ENCODE measurements at places on chromosomes 2 and 18.

- DNase-seq, result no peak
Measured at GRCh38 chr2:197647961-197648690, 27.3 kb downstream of the RFTN2 start.

GRCh38 chr2:15119722-15120175, 441.4 kb downstream of the NBAS start:
- DNase-seq, result no peak

DNA sequence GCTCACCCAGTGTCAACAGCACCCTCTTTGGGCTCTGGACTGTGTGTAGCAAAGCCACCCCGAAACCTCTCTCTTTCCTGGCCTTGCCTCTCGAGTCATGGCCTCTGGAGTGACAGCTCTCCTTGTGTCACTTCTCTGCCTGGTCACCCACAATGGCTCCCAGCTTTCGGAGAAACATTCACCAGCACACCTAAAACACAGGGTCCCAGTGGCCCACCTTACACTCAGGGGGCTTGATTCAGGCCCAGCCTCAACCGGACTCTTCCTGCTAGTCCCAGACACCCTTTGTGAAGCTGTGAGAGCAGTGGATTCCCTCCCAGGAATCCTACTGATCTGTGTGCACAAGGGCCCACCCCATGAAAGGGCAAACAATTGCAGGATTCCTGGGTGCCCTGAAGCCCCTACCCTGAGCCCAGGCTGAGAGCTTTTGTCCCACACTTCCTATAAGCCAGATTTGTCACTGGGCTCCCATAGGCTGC, 137.2 kb upstream of the HAAO start:
- no peak for DNase-seq

DNA sequence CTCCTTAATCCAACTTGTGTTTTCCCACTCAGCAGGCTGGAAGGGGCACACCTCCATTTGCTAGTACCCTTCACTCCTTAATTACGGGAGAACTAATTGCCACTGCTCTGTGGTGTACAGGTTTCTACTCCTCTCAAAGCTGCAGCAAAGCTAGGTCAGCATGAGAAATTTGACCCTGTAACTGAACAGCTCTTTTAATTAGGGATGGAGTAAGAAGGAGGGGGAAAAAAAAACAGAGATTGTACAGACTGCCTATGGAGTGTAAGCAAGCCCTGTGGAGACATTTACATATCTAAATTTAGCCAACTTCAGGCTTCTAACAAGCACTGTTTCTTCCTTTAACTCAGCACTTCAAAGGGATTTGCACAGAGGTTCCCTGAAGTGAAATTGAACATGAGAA, 629.7 kb upstream of the SETBP1 start:
- no peak for DNase-seq

DNA sequence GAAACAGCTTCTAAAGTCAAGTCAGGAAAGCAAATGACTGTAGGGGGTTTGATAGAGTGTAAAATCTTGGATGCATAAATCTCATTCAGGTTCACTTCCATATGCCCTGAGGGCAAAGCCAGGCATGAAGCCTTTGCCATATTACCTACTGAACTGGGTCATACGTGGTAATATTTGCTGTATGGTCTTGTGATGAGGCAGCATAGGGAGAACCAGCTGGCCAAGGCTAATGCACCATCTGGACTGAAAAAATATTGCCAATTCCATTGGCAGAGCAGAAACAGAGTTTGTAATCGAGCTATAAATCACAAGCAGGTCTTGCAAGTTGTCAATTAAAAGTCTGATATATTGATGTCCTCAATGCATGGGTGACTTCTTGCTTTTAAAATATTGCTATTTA, 243.8 kb downstream of the ERBB4 start:
- no peak for DNase-seq

DNA sequence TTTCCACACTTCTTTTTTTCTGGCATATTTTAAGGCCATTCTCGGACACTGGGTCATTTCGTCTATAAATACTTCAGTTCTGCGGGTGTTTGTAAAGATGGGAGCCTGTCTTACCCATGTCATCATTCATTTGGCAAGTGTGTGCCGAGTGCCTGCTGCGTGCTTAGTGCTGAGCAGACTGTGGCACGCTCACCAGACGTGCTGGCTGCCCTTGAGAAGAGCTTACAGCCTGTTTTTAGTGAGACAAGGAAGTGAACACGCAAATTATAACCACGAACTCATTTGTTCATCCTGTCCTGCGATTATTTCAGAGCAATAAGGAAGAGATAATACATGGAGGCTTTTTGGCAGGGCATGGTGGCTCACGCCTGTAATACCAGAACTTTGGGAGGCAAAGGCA, 10.4 kb upstream of the STON1 start:
- DNase-seq, result no peak

DNA sequence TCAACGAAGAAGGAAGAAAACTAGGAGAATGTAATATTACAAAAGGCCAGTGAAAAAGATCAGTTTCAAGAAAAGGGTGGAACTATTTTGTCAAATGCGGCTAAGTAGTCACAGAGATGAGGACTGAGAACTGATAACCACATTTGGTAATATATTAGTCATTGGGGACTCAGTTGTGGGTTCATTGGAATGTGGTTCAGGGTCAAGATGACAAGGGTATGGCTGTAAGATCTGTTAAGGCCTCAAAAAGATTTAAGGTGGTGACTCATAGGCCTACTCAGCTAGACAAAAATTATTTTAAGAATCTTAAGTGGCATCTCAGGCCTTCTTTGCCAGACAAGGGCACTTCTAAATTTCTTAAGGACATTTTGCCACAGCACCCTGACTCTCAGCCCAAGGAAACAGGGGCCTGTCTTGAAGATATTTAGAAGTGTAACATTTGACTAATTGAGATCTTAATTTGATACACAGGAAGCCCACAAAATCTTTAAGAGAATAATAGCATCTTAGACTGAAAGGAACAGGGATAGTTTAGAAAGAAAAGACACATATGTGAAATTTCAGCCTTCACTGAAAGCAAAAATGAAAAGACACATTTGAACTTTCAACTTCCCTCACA, 81.3 kb downstream of the STRADB start:
- DNase-seq, result peak; percentile 20

DNA sequence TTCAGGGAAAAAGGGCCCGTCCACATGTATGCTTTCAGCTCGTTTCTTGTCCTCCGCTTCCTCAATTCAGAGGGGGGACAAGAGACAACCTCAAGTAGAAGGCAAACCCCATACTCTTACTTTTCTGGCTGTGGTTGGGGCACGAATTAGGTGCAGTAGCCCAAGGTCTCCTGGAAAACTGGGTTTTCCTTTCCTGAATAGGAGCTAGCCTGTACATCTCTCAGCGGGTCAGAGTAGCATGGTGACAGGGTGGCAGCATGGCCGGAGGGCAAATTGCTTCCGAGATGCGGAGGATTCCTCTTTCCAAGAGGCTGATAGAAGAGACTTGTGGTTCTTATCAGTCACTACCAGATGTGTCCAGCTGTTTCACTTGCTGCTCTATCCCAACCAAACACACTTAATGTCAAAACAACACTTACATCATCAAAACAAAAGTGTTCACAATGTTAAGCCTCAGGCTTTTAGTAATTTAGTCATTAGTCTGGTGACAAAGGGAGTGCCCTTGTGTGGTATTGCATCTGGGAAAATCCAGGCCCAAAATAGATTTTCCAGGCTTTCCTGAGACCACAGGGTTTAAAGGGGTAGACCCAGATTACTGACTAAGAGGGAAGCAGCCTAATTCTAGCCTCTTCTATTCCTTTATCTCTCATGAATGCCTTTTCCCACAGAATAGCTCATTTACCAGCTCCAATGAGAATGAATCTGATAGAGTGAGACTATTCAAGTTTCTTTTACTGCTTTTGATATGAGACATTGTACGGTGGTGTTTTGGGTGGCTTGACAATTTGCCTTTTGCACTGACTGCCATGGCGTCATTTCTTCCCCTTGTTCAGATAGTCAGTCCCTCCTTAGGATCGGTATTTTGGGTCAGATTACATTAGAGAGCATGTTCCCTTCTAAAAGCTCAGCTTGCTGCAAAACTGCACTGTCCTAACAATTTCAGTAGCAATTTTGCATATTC, 162.0 kb downstream of the LTBP1 start:
- DNase-seq, result no peak

DNA sequence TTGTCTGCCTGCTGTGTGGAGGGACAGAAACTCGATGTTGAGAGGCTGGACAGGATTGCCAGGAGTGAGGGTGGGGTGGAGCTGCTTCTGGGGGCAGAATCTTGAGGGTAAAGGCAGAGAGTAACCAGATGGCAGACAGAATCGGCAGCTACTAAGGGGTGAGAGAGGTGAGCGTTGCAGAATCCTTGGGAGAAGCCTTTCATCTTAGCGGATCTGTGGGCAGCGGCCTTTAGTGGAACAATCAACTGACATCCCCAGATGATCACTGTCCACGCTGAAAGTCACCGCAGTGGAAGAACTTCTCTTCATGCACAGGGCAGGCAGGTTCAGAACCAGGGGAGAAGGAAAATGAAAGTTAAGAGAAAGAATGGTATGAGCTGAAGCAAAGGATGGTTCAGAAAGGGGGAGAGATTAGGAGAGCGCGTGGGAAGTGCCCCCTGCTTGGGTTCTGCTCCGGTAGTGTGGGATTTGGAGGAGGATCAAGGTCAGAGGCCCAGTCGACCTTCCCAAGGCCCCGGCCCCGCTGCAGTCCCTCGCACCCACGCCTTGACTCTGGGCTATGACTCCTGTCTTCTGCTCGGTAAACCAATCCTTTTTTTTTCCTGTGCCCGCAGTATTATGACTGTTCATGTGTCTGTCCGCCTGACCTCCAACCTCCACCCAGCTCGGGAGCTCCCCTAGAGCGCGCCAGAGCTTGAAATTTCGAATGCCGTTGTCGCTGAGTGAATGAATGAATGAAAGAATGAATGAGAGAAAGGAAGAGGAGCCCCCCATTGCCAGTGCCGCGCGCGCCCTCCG, 584 bp downstream of the BOLA3 start:
- DNase-seq, result peak; percentile 68
